ENCODE measurements at places on chromosomes 4 and X. TPM values are rescaled to one million over a fixed set of nuclear protein-coding genes. Genes with fewer than 3 reads are reported as not detected.

The ABLIM2 gene
- total RNA-seq, result 29.1 TPM

DNA sequence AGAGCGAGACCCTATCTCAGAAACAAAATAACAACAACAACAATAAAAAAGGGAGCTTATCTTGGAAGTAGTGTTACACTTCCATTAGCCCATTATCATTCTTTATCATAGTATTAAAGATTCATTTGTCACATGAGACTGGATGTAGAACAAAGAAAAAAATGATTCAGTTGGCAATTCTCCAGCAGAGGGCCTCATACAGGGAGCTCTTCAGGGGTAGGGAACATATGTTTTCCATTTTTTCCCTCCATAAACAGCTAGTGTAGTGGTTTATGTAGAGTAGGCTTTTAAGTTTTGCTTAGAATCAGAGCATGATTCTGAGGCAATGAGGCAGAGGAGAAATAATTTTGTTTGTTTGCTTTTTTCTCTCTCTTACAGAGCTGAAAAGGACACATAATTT, 5.8 kb downstream of the CPE start:
- DNase-seq, result no peak

GRCh38 chrX:63764946-63765345, 20.1 kb downstream of the ARHGEF9 start:
- no peak for DNase-seq

DNA sequence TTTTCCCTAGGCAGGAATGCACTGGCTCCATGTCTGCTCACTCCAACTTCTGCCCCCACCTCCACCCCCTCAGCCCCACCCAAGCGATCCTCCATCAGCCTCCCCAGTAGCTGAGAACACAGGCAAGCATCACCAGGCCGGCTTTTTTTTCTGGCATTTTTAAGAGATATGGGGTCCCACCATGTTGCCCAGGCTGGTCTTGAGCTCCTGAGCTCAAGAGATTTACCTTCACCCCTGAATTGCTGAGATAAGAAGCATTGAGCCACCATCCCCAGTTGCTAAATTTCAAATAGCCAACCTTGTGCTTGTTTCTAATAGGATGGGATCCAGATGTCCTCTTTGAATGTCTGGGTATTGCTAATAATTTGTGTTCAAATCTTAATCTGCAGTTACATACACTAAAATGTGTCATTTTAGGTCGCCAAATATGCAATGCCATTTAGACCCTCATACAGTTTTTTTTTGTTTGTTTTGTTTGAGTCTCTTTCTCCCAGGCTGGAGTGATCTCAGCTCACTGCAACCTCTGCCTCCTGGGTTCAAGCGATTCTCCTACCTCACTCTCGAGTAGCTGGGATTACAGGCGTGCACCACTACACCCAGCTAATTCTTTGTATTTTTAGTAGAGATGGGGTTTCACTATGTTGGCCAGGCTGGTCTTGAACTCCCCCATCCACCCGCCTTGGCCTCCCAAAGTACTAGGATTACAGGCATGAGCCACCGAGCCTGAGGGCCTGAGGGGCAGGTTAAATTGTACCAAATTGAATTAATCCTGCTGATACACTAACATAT, 8.8 kb downstream of the LARP7 start:
- DNase-seq, result no peak

DNA sequence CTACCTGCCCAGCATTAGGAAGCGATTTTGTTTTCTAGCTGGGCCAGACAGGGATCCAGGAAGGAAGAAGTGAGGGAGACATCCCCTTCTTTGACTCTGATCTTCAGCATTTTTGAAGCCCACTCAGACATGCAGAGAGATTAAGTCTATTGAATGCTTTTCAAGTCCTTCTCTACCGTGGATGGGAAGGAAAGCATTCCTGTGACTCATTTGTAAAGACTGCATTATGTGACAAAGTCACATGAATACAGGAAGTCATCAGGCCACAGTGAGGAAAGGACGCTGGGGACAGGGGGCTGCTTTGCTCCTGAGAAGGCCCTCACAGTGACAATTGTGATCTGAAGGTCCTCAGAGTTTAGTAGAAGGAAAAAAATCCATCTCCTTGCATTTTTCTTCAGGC, 67.4 kb upstream of the GBA3 start:
- no peak for DNase-seq
